A673 (cell line): ENCODE measurements at places on chromosomes 6 and 20.

- DNase-seq: no peak
Observed at GRCh38 chr20:8271727-8272126, 139.7 kb downstream of the PLCB1 start.

- DNase-seq: no peak
Observed at GRCh38 chr6:132728616-132729015, 14.8 kb upstream of the VNN1 start.

GRCh38 chr6:127120023-127120786 is 1.7 kb downstream of the RSPO3 start:
- peak; percentile 9 for DNase-seq

GRCh38 chr20:20251317-20251716 is 116.6 kb upstream of the INSM1 start:
- DNase-seq: no peak
